Activated T-cell treated with anti-CD3 and anti-CD28 coated beads for 4 hours (primary cell): ENCODE measurements at places on chromosomes 7 and 10.

- no peak for DNase-seq
Observed at GRCh38 chr7:138919216-138919615, 62.0 kb downstream of the KIAA1549 start.

DNA sequence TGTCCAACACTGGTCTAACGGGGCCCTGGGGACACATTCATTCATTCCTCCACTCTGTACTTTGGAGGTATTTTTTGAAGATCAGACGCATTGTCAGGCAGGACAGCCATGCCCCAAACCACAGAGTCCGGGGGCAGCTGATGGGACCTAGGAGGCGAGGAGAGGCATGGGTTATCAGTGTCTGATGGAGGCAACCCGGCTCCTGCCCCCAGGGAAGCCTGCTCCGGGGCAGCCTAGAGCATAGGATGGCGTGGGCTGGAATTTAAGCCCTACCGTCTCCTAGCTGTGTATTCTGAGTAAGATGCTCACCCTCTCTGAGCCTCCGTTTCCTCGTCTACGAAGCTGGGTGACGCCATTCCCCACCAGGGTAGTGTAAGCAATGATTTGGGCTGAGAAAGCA is 55.4 kb upstream of the ELN start:
- no peak for DNase-seq

- DNase-seq, result no peak
Observed at GRCh38 chr7:70082099-70082611, 483.9 kb downstream of the AUTS2 start.

GRCh38 chr10:12873172-12873571 is 128.3 kb downstream of the CCDC3 start:
- no peak for DNase-seq

DNA sequence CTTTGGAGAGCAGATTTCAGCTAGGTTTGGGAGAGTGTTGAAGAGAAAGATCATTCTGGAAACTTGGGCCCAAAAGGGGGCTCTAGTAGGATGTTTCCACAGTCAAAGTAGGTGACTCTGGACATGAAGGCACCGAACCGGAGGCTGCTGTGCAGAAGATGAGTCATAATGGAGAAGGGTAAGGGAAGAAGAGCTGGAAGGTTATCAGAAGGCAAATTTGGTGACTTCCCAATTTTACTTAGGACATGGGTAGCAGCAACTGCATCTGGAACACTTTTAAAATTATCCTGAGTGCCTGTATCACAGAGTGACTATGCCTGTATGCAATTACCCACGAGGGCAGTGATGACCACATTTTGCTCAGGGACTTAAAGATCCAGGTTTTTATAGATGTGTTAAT is 38.8 kb downstream of the PIK3AP1 start:
- no peak for DNase-seq

- DNase-seq, result no peak
Observed at GRCh38 chr7:12982178-12982577, 294.7 kb downstream of the ARL4A start.

DNA sequence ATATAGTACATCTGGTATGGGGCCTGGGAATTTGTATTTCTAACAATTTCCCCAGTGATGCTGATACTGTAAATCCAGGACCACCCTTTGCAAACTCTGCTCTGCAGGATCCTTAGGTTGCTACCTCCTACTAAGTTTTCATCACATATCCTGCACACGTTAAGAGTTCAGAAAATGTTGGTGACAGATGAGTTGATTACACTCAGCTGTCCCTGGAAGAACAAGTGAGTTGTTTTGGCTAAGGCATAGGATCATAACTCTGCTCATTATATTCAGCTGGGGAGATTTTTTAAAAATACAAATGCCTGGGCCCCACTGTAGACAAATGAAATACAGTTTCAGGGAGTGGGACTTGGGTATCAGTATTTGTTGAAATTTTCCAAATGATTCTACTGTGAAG is 274.6 kb upstream of the HABP2 start:
- DNase-seq, result no peak

GRCh38 chr7:111475959-111476358 is 86.3 kb downstream of the IMMP2L start:
- DNase-seq, result no peak

DNA sequence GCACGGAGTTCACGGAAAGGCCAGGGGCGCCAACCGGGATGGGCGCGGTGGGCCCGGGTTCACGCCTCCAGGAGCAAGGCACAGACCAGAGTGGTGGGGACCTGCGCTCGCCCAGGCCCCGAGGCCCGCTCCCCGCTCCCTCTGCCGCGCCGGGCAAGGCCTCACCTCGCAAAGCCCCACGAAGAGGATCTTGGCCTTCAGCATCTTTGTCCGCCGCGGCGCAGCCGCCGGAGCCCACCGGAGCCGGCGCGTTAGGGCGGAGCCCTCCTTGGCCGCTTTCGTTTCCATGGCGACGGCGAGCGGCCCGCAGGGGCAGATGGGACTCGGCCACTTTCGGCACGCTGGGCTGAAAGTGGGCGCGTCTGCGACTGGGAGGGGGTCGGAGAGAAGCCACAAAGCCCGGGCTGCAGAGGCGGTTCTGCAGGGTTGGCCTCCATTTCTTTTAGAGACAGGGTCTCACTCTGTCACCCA is 944.4 kb upstream of the ZNF722 start:
- DNase-seq, result no peak

- no peak for DNase-seq
Observed at GRCh38 chr7:41051535-41051934, 651.4 kb downstream of the INHBA start.

GRCh38 chr10:69633673-69634635 is 3.9 kb downstream of the FAM241B start:
- DNase-seq, result no peak

DNA sequence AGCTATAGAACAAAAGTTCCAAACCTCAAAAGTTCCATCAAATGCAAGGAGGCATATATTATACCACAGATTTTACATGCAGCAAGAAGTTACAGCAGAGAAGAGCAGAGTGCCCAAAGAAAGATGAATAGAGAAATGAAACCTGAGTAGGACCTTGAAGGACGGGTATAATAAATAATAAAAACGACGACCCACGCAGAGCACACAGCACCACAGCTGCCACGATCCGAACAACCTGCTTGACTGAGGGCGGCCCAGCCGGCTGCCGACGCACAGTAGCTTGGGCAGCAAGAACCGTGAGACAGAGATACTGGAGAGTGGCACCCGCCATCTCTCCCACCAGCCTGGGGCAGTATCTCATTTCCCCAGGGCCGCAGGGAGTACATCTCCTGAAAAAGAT is 79.0 kb downstream of the HIPK2 start:
- DNase-seq, result no peak

GRCh38 chr7:149772956-149773434 is 393 bp downstream of the ZNF467 start:
- DNase-seq, result peak; percentile 3
